ENCODE measurements at places on chromosomes 7 and 10. TPM values are rescaled to one million over a fixed set of nuclear protein-coding genes. Genes with fewer than 3 reads are reported as not detected.

DNA sequence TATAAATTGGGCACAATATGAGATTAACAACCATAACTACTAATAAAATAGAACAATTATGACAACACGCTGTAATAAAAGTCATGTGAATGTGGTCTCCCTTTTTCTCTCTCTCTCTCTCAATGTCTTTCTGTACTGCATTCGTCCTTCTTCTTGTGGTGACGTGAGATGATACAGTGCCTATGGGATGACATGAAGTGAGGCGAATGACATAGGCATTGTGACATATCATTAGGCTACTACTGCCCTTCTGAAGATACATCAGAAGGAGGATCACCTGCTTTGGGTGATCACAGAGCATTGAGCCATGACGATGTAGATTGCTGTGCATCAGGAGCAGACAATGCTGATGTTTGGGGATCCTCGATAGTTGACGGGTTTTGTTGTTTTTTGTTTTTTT lies 171.6 kb downstream of the HERPUD2 start:
- no peak for DNase-seq
- H3K27me3 ChIP-seq = no peaks in the 10 kb centered on the region
- no peak overlapping the region for H3K27ac ChIP-seq
- no peaks in the 10 kb centered on the region for H3K36me3 ChIP-seq
- no peak overlapping the region for H3K4me3 ChIP-seq

- no peaks in the 10 kb centered on the region for H3K36me3 ChIP-seq
- H3K4me1 ChIP-seq = no peaks in the 10 kb centered on the region
- no peaks in the 10 kb centered on the region for H3K27me3 ChIP-seq
- H3K4me3 ChIP-seq = no peak overlapping the region
- no peak for DNase-seq
Observed at GRCh38 chr10:129030996-129031843, 435.8 kb upstream of the MGMT start.

- no peaks in the 10 kb centered on the region for H3K36me3 ChIP-seq
- no peaks in the 10 kb centered on the region for H3K27me3 ChIP-seq
- H3K4me1 ChIP-seq = no peaks in the 10 kb centered on the region
- no peak overlapping the region for H3K27ac ChIP-seq
- DNase-seq = no peak
Observed at GRCh38 chr10:127802531-127803095, 65.6 kb downstream of the FOXI2 start.

DNA sequence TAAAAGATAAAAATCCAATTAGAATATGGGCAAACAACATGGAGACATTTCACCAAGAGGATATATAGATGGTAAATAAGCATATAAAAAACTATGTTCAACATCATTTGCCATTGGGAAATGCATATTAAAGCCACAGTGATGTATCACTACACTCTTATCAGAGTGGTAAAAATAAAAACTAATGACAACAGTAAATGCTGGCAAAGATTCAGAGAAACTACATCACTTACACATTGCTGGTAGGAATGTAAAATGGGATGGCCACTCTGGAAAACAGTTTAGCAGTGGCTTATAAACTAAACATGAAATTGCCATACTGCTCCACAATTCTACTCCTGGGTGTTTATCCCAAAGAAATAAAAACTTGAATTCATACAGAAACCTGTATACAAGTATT lies 59.2 kb downstream of the CROT start:
- no peak overlapping the region for H3K27ac ChIP-seq
- H3K36me3 ChIP-seq = no peaks in the 10 kb centered on the region
- DNase-seq = no peak
- no peak overlapping the region for H3K4me3 ChIP-seq
- no peaks in the 10 kb centered on the region for H3K4me1 ChIP-seq

DNA sequence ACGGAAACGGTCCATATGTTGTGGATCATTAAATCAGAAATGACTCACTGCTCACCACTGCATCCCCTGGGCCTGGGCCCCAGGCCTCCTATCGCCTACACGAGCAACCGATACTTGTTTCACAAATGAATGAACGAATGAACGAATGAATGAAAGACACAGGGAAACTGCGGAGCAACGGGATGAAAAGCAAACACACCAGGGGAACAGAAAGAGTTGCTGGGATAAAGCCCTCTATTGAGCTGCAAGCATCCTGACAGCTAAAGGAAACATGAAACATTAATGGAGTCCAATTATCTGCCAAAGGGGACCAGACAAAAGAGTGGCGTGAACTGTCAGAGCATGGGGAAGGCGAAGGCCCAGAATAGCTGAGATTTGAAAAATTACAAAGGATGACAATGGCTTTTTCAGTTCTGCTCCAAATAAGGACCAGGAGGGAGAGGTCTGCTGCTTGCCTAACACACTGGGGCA lies 92.1 kb downstream of the GRB10 start:
- H3K36me3 ChIP-seq = no peaks in the 10 kb centered on the region
- no peaks in the 10 kb centered on the region for H3K27me3 ChIP-seq
- no peak overlapping the region for H3K27ac ChIP-seq
- peaks cover 5% of the 10 kb centered on the region for H3K4me1 ChIP-seq
- no peak for DNase-seq

- no peak overlapping the region for H3K4me3 ChIP-seq
- H3K4me1 ChIP-seq = no peaks in the 10 kb centered on the region
- no peaks in the 10 kb centered on the region for H3K36me3 ChIP-seq
- no peak overlapping the region for H3K27ac ChIP-seq
- no peaks in the 10 kb centered on the region for H3K27me3 ChIP-seq
Observed at GRCh38 chr10:131802156-131802915, 98.5 kb upstream of the PPP2R2D start.

The ABCB1 gene
- total RNA-seq = 4.1 TPM

The TBXAS1 gene
- total RNA-seq = 11.9 TPM
